ENCODE measurements at places on chromosomes 13 and 19.

GRCh38 chr13:91169321-91170050 is 178.0 kb upstream of the MIR17HG start:
- no peak for DNase-seq

- no peak for DNase-seq
Observed at GRCh38 chr19:6772028-6772865, at the start of gene VAV1. Gene VAV1, plus strand, starts transcription at chr19:6772708. Its CDS starts 100 bp downstream, at chr19:6772808.

- DNase-seq = no peak
Observed at GRCh38 chr13:45331692-45332035, 9.3 kb downstream of the TPT1 start.

DNA sequence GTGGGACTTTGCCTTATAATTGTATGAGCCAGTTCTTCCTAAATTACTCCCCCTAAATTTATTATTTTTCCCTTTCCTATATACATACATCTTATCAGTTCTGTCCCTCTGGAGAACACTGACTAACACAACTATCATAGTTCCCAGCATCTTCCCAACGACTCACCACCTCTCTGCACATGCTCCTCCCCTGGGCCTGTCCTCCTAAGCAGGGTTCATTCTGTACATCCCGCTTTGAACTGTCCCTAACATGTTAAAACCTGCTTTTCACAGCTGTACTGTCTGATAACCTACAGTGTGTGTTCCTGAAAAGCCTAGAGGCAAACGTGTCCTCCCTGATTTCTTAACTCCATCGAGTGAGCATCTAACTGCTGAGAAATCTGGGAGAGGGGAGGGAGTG is 141.7 kb downstream of the EFNB2 start:
- no peak for DNase-seq

DNA sequence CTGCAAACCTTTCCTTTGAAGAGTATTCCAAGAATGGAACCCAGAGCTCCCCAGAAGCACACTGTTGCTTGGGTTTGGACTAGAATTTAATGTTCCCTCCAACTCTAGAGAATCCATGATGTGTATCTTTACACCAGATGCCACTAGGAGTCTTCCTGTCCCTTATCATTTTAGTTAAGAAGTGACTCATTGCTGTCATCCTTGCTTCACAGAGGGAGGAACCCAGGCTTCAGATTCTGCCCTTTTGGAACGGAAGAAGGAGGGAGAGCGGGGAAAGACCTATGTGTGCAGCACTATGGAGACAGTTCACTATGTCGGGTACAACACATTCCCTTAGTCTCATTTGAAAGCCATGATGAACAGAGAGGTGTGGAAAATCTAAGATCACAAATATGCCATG is 2.1 kb upstream of the ATP12A start:
- DNase-seq = no peak

- DNase-seq = no peak
Observed at GRCh38 chr13:100363874-100364273, 224.7 kb downstream of the GGACT start.

DNA sequence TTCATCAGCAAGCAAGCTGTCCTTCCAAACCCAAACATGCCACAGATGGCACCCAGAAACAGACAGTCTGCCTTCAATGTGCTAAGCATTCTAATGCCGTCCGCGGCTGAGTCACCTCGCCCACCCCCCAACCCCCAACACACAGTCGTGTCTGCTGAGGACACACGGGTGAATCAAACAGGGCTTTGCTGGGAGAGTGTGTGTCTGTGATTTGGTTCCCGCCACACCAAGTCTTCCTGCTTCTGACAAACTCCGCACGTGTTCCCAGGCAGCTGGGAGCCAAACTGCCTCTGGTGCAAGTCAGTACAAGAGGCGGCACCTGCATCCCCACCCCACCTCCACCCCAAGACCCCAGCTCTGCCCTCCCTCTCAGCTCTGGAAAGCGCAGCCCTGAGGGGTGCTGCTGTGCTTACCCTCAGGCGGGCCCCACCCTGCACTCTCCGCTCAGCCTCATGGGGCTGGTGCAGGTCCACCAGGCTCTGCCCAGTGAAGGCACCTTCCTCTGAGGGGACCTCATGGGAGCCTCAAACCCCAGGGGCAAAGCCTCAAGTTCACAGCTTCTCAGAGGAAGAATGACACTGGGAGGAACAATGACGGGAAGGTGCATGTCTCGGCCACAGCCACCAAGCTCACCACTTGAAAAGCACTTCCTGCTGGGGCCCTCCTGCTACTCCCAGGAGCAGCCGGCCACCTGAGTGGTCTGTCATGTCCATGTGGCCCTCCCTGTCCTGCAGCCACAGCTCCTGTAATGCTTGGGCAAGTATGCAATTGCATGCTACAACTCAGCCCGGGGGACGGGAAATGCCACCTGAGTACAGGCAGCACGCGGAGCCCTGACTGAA is 15.0 kb upstream of the SLC35E1 start:
- no peak for DNase-seq

- DNase-seq = no peak
Observed at GRCh38 chr13:113607889-113608635, 23.5 kb downstream of the TFDP1 start.

DNA sequence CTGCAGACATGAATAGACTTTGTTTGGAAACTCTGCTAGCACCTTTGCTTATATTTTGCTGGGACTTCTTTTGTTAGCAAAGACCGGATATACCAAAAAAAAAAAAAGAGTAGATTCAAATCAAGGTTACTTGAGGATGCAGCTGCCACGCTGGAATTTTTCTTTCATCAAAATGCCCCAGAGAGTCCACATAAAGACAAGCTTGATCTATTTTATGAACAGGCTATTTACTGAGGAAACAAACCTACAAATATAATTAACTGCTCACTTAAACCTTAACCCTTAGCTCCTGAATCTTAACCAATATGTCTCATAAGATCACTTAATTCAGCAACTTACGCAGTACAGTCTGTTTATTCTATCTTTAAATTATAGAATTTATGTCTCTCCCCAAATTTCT is 27.1 kb upstream of the DOCK9 start:
- no peak for DNase-seq

- no peak for DNase-seq
Observed at GRCh38 chr13:67664502-67664901, 434.4 kb upstream of the PCDH9 start.

DNA sequence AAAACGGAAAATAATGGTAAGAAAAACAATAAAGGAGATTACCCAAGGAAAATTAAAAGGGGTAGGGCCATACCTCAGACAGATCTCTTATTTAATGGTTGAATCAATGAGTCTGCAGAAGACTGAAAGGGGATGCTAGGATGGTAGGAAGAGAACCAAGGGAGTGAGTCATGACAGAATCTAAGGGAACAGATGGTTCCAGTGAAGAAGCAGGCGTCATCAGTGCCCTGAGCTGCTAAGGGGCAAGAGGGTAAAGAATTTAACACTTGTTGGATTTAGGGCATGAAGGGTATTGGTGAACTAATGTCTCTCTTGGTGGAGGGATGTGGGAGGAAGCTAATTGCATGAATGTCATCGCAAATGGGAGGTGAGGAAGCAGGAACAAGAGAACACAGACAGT is 329.2 kb upstream of the TSHZ3 start:
- no peak for DNase-seq

DNA sequence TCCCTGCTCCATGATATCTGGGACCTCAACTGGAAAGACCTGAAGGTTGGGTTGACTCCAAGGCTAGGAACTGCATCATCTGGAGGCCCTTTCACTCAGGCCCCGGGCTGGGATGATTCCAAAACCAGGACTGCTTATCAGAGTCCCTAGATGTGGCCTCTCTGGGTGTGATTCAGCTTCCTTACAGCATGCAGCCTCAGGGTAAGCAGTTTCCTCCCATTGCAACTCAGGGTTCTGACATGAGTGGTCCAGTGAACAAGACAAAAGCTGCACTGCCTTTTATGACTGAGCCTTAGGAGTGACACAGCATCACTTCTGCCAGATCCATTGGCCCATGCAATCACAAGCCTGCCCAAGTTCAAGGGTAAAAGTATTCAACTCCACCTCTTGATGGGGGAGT is 502.8 kb downstream of the COG6 start:
- DNase-seq = no peak

DNA sequence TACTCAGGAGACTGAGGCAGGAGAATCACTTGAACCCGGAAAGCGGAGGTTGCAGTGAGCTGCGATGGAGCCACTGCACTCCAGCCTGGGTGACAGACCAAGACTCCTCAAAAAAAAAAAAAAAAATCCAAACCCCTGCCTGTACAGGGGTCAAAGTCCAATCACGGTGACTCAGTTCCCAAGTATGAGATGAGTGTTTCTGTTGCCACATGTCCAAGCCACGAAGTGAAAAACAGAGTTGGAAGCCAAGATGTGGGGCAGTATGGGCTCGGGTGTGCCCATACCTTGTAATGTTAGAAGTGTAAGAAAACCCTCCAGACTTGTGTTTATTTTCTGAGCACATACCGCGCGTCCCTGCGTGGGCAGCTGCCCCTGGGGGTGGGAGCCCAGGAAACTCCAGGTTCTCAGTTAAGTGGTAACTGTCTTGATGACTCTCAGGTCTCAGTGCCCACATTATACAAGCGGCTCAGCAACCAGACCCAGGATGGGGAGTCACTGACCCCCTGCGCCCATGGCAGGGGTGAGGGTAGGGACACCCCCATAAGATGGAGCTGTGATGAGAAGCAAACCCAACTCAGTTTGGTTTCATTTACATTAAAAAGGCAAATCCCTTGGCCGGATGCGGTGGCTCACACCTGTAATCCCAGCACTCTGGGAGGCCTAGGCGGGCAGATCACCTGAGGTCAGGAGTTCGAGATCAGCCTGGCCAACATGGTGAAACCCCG is 1.2 kb upstream of the GPX4 start:
- DNase-seq = no peak

GRCh38 chr19:52690369-52691214 is 44.3 kb downstream of the ZNF611 start:
- DNase-seq = peak; percentile 95

GRCh38 chr13:24271231-24271600 is 38.2 kb upstream of the C1QTNF9 start:
- no peak for DNase-seq

- DNase-seq = peak; percentile 43
Observed at GRCh38 chr13:80642641-80643040, 301.7 kb upstream of the SPRY2 start.

DNA sequence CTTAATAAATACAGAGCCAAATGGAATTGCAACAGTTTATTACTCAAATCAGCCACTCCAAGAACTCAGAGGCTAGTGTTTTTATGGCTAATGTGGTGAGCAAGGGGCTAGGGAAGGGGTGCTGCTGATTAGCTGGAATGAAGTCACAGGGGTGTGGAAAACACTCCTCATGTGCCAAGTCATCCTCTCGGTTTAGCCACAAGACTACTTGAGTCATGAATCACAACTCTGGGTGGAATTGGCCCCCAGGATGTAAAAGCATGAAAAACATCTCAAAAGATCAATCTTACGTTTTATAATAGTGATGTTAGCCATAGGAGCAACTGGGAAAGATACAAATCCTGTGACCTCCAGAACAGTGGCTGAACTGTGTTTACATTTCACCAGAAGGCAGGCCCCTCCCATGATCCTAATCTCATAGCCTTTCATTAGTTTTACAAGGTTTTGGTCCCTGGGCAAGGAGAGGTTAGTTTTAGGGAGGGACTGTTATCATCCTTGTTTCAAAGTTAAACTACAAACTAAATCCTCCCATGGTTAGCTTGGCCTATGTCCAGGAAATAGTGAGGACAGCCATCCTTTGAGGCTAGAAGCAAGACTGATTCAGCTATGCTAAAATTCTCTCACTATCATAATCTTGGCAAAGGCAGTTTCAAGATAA is 2020.1 kb upstream of the PCDH20 start:
- DNase-seq = no peak

GRCh38 chr13:33918199-33918932 is 100.4 kb downstream of the RFC3 start:
- no peak for DNase-seq

- no peak for DNase-seq
Observed at GRCh38 chr13:52374873-52375411, 31.0 kb downstream of the THSD1 start.

GRCh38 chr13:101346942-101347728 is 69.2 kb downstream of the NALCN start:
- no peak for DNase-seq

DNA sequence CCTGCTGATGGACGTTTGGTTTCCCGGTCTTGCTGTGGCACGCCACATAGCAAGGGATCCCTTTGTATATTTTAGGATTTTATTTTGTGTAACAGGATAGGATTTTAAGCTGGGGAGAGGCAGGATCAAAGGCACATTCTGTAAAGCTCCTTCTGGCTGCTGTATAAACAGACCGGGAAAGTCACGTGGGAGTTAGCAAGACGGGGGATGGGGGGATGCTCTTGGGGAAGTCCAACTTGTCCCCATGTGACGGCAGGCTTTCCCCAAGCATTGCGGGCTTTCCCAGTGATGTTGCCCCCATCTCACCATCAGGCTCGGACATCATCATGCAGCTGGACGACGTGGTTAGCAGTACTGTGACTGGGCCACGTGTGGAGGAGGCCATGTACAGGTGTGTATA is 5.8 kb downstream of the QTRT1 start:
- no peak for DNase-seq

DNA sequence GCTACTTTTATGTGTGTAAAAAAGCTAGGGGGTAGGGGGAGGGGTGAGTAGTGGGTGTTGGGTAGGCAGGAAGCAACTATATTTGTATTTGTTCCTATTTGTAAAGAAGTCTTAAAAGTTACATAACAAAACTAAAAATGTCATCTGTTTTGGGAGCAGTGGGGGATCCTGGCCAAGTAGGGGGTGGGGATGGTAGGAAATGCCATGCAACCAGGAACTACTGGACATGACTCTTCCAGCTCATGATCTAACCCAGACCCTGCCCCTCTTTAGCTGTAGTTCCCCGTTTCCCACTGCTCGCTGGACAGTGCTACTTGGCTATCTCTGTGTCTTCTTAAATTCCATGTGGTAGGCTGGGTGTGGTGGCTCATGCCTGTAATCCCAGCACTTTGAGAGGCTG is 3.2 kb downstream of the GTF3A start:
- no peak for DNase-seq

GRCh38 chr13:48646791-48647190 is 6.9 kb upstream of the CYSLTR2 start:
- no peak for DNase-seq

GRCh38 chr13:48410199-48410598 is 2.7 kb downstream of the LPAR6 start:
- no peak for DNase-seq

GRCh38 chr19:31960474-31960873 is 384.9 kb upstream of the ZNF507 start:
- DNase-seq = no peak

DNA sequence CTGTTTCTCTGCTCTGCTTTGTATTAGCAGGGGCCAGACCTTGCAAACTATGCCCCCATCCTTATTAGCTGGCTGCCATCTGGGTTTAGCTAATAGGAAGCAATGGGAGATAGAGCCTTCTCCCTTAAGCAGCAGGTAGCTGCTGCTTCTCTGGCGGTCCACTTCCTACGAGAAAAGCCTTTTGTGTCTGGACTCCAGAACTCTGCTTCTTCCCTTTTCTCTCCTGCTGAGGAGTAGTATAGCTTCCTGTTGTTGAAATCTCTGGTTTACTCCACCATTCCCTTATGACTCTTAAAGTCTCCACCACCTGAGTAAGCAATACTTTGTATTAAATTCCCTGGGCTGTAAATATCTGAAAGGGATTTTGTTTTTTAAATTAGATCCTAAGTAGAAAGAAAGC is 147.1 kb downstream of the DNAJC15 start:
- no peak for DNase-seq

- DNase-seq = no peak
Observed at GRCh38 chr13:32116210-32116609, 84.6 kb downstream of the FRY start.

All from left hindlimb (tissue), 1 donor.